Central memory CD4-positive, alpha-beta T cell (primary cell): ENCODE measurements at places on chromosomes 7 and 10.

DNA sequence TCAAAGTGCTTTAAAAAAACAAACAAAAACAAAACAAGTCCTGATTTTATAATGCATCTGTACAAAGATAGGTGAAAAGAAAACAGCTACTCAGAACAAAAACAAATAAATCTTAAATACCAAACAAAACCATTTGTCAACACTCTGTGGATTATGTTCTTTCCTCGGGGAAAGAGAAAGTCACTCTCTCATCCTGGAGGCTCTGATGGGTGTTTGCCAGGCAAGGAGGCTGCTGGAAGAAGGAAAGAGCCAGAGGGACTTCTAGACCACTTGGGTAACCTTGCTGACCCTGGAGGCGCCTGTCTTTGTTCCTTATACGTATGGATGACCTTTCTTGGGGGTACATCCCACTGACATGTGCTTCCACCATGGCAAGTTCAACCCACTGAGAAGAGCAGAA lies 92.8 kb downstream of the ZRANB1 start:
- DNase-seq = no peak

- DNase-seq = no peak
These were observed 975 bp upstream of the USP54 start for GRCh38 chr10:73591935-73592699.

DNA sequence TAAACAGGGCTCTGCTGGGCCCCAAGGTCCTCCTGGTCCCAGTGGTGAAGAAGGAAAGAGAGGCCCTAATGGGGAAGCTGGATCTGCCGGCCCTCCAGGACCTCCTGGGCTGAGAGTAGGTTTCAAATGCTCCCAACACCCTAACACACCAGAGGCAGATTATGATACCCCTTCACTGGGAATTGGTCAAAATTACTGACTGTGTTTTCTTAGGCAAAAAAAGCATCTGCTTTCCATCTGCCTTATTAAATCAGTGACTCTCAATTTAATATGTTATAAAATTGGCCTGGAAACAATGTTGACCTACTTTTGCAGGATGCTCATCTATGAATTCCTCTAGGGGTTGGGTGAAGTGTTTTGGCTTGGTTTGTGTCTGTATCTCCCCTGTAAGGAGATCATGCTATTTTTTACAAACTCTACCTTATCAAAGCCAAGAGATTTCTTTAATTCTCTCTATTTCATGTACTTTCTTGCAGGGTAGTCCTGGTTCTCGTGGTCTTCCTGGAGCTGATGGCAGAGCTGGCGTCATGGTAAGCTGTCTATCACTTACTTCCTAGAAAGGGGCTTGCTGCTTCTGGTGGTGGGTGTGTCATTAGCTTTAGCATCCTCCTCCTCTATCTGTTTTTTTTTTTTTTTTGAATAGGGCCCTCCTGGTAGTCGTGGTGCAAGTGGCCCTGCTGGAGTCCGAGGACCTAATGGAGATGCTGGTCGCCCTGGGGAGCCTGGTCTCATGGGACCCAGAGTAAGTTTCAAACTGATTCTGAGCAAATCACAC lies 15.9 kb downstream of the COL1A2 start:
- no peak for DNase-seq

DNA sequence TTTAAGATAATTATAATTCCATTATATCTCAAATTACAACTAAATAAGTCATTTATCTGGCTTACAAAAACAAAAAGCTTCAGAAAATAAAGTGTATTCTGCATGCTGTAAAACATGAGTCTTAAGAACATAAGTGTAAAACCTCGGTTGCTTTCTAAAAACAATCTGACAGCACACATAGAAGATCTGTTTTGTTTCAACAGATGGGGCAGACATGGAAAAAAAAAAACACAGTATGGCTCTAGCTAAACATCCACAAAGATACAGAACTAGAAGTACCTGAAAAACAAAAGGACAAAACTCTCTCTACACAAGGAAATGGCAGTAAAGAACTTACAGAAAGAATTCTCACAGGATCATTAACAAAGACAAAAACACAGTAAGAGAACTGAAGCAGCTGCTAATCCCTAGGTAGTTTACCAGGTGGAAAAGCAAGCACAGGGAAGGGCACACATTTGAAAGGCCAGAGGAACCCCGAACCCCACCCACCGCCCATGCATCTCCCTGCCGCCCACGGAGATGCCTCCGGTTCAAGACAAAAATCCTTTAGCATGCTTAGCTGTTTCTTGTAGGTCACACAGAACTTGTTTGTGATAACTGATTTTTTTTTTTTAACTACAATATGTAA lies 42.5 kb downstream of the DLD start:
- no peak for DNase-seq

GRCh38 chr7:44278451-44279161 lies 46.8 kb downstream of the CAMK2B start:
- no peak for DNase-seq

GRCh38 chr7:83452256-83452655 lies 196.7 kb downstream of the SEMA3E start:
- DNase-seq = no peak
